ENCODE measurements at places on chromosomes 7 and 10.

GRCh38 chr10:8967061-8967460, 912.6 kb downstream of the GATA3 start:
- DNase-seq: no peak

DNA sequence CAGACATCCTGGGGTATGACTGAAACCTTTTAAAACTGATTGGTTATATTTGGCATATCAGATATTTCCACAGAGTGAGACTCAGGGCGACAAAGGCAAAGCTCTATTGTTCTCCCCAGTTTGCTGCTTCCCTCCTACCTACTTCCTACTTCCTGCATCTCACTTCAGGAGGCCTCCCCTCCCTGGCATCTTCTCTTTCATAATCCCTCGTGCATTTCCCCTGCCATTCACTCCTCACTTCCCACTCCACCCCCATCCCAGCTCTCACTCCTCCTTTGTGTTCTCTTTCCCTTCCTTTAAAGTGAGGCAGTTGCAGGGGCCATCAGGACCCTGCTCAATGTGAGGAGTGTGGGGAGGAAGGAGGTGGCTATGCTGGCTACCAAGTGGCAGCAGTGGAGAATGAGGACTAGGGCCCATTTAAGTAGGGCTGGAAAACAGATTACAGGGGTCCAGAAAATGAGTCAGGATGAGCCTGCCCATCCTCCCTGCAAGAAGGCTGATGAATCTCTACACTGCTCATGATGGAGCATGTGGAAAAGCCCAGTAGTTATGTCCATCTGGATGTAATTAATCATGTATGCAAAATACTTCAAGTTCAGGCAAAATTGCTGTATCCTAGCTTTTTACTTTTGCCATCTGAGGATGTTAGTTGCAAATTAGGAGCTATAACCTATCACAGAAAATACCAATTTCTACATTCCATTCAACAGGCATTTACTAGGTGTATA, 311.8 kb upstream of the IMMP2L start:
- no peak for DNase-seq

DNA sequence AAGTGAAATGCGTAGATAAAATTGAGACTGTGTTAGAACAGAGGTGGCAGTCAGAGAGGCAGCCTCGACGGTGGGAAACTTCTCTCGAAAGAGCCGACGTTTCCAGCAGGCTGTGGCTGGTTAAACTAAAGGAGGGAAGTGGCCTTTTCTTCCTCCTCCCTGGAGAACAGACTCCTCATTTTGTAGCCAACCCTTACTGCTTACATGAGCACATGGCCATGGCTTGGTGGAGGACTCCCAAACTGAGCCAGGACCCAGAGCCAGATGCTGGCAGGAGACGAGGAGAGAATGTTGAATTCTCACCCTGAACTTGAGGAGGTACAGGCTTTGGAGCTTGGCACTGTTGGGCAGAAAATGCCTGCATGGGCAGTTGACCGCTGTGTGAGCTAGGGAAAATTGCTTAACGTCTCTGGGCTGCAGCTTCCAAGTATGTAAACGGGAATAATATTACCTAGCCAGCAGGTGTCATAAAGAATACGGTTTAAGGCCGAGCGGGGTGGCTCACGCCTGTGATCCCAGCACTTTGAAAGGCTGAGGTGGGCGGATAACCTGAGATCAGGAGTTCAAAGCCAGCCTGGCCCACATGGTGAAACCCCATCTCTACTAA, 24.5 kb downstream of the MMD2 start:
- DNase-seq: no peak

DNA sequence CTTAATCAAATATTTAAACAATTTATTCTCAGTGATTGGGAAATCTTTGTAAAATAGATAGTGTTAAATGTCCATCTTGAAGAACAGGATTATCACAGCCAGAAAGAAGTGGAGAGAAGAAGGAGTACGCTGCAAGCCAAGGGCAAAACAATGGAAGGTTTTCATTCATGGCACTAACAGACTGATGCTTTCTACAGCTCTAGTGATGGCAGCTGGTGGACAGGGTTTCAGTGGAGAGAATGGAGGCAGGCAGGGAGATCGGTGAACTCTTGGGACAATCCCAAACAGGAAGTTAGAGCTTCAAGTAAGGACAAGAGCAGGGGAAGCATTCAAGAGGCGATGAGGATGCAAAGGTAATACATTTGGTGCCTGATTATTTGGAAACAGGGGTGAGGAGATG, 207.0 kb downstream of the JAZF1 start:
- DNase-seq: no peak

DNA sequence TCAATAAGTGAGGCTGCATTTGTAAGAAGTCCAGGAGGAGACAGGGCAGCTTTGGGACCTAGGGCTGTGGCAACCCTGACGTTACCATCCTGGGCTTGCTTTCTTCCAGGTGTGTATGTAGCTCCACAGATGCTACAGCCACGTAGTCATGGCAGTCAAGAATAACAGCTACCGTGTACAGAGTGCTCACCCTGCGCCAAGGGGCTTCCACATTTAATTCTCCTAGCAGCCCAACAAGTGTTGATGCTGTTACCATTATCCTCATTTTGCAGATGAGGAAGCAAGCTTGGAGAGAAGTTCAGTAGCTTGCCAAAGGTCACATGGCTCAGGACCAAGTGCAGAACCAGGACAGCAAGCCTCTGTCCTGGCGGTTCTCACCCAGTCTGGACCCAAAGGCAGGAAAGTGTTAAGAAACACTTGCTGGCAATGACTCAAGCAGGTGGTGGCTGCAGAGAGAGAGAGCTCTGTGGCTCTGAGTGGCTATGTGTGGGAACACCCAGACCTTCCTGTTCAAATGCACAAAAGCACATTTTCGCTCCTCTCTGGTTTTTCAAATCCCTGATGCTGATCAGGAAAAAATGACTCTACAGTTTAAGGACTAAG, 89.8 kb downstream of the CREM start:
- DNase-seq: no peak

GRCh38 chr10:111370101-111370500, 293.3 kb downstream of the ADRA2A start:
- DNase-seq: no peak

GRCh38 chr7:71518880-71519279, 386.9 kb downstream of the GALNT17 start:
- DNase-seq: no peak

DNA sequence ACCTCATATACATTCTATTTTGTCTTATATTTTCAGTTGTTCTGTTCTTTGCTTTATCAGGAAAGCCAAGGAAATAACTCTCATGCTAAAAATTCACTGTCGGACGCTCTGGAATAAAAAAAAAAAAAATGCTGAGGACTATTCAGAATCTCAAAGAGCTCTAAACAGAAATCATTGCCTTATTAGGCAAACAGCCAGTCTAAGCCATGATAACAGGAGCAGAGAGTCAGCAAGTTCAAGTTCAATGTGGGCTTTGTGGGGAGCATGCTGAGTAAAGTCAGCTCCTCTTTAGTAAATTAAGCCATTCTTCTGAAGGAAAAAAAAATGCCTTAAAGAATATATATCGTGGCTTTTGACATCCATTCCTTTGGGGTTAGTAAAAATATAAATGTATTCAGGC, 13.6 kb upstream of the FAM13C start:
- no peak for DNase-seq

GRCh38 chr10:85124603-85125051, 796.2 kb downstream of the CCSER2 start:
- no peak for DNase-seq

GRCh38 chr7:123367484-123368122, 166.8 kb downstream of the IQUB start:
- no peak for DNase-seq

- peak; percentile 89 for DNase-seq
Observed at GRCh38 chr7:50335795-50336754, 31.6 kb downstream of the IKZF1 start.

GRCh38 chr7:156576216-156577058, 64.1 kb upstream of the RNF32 start:
- DNase-seq: no peak

GRCh38 chr10:102113261-102113955, 6.8 kb downstream of the LDB1 start:
- DNase-seq: no peak

DNA sequence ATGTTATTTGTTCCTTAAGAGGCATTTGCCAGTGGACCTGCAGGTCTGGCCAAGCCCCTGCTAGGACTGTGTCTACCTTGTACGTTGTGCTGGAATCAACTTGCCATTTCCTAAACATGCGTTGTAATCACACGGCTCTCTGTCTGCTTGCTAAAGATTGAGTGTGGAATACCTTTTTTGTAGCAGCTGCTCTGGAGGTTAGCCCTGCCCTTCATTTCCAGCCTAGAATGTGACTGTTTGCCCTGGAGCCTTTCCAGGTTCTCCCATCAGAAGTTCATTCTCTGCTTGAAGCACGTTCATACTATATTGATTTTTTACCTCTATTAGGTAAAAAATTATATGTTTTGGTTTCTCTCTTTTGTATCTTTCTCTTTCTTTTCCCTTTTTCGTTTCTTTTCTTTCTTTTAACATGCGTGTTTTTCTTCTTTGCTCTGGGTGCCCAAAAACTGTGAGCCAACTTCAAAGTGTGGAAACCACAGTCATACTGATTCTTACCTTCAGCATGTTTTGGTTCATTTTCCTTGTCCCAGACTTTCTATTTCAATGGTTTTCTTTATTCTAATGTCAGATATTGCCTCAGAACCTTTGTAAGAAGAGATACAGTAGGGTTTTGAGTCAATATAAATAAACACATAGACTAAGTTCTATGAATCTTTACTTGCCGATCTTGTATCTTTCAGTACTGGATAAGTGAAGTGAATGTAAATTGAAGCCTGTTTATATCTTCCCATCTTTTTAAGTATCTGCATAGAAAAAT, 111.9 kb upstream of the RPA3 start:
- no peak for DNase-seq

GRCh38 chr10:62384057-62384446, 9.9 kb downstream of the ZNF365 start:
- peak; percentile 25 for DNase-seq

DNA sequence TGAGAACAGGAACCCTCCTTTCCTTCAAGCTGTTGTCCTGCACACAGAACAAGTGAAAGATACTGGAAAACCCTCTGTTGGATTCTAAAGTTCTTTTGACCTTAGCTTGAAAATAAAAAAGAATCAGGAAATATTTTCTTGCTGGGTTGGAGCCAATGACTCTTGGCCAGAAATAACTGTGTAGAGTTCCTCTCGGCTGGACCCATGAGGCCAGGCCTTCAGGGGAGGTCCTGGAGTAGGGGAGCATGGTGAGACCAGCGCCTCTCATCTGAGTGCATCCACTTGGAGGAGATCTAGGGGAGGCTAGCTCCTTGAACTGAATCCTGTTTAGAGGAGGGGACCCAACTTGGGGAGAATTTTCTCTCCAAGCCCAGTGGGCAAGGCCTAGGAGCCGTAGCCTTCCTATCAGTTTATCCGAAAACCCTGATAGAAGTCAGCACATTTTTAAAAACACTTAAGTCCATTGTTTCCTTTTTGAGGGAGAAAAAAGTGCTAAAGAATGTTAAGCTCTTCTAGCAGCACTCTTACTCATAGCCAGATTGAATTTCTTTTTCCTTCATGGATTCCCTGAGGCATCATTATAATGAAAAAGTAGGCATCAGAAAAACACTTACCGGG, 635.7 kb upstream of the ANKRD30A start:
- DNase-seq: no peak

GRCh38 chr10:93437946-93438612, 44.1 kb downstream of the MYOF start:
- no peak for DNase-seq

DNA sequence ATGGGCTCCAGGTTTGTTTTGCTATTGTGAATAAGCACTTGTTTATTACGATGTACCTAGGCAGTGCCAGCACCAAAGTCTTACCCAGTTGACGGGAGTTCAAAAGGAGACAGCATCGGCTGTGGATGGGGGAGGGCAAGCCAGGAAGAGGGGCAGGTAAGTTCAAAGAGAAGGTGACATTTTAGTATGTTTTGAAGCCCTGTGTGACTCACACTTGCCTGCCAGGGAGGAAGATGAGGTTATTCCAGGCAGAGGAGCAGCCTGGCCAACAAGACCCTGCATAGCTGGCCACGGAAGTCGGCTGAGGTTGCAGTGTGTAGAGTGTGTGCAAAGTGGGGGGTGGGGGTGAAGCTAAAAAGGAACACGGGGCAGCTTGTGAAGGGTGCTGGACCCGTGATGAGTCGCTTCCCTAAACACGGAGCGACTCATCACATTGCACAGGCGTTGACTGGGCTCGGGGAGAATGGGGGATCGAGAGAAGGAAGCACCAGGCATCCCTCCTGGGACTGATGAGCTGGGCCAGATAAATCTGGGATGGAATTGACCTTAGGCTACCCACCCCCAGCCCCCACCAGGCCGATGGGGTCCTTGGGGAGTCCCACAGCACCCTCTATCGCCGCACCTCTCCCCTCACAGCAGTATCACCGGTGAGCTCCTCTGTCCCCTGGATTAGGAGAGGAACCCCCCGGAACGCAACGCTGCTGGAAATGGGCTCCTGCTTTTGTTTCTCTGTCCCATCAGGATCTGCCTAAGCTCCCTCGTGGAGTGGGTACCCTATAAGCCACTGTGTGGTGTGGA, 97.9 kb upstream of the IKZF1 start:
- peak; percentile 77 for DNase-seq

GRCh38 chr10:34280599-34281374, 534.3 kb downstream of the PARD3 start:
- DNase-seq: no peak

- no peak for DNase-seq
Observed at GRCh38 chr10:58143944-58144343, 123.8 kb downstream of the IPMK start.

DNA sequence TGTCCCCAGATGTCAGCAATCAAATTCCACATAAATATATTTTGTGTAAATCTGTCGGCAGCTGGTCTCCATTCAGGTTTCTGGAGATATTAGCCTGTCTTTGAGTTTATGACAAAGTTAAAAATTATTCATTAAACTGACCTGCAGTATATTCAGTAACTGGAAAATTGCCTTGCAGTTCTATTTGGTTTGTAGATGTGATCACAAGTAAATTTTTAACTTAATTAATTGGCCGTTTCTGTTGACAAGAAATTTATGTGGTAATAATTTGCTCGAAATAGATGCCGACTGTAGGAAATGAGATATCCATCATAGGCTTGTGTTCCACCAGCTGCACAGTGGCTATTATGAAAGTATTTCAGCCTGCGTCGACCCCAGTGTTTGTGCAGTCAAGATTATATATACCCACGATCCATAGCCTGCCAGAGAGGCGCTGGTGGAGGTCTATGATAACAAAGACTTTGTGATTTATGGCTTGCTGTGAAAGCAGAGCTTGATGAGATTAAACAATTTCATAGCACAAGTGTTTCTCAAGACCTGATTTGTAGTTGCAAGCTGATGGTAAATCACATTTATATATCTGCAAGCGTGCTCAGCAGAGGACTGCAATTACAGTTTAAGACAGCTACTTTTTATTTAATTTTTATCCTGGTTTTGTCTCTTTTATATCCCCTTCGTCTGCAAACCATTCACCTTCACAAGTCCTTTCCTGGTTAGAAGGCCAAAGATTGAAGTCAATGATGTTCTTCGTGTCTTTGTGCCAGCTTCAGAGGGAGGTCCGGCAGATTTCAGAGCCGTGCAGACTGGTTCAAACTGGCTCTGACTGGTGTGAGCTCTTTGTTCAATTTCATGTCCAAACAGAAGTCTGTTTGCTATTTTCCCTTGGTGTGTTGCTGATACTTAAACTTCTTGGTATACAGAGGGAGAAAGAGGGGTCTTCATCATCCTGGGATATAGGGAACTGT, 850.9 kb downstream of the LRMDA start:
- no peak for DNase-seq
